ENCODE measurements at places on chromosomes 6 and 20. TPM values are rescaled to one million over a fixed set of nuclear protein-coding genes. Genes with fewer than 3 reads are reported as not detected.

GRCh38 chr6:36160147-36160760 is 29.9 kb downstream of the MAPK13 start:
- peak; percentile 28 for DNase-seq

GRCh38 chr6:136859430-136859829 is 37.0 kb downstream of the PEX7 start:
- DNase-seq, result no peak

DNA sequence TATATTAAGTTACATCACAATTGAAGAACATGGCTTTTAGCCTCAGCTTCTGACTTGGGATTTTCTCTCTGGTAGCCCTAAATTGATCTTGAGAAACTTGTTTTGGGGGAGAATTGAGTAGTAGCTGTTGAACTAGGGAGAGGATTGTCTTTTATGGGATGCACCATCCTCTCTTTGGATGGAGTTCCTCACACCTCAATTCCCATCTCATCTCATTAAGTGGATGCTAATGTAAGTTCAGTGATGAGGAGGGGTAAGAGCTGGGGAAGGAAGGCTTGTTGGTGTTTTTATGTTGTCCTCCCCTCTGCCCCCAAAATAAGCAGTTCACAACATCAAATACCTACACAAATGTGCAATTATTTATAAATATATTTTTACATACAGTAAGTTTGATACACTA is 4.0 kb downstream of the GJA1 start:
- DNase-seq, result no peak

RIPPLY2 gene
- total RNA-seq, result not detected

UFL1 gene
- total RNA-seq, result 28.3 TPM

All from fibroblast of villous mesenchyme (primary cell).